Midbrain (tissue), 1 donor: ENCODE measurements at places on chromosomes 1 and 21.

GRCh38 chr1:219201656-219202055 is 28.0 kb downstream of the LYPLAL1 start:
- DNase-seq = no peak

- DNase-seq = no peak
These were observed 149.3 kb downstream of the HMGB4 start for GRCh38 chr1:34013136-34013535.

- DNase-seq = no peak
These were observed 46.8 kb downstream of the PTPRU start for GRCh38 chr1:29282924-29283803.

GRCh38 chr1:175133673-175134435 is 58.7 kb downstream of the KIAA0040 start:
- DNase-seq = no peak

- no peak for DNase-seq
These were observed 20.6 kb upstream of the FCGR2A start for GRCh38 chr1:161484613-161485012.

- peak; percentile 69 for DNase-seq
These were observed 17.2 kb upstream of the RLF start for GRCh38 chr1:40143891-40144575.

DNA sequence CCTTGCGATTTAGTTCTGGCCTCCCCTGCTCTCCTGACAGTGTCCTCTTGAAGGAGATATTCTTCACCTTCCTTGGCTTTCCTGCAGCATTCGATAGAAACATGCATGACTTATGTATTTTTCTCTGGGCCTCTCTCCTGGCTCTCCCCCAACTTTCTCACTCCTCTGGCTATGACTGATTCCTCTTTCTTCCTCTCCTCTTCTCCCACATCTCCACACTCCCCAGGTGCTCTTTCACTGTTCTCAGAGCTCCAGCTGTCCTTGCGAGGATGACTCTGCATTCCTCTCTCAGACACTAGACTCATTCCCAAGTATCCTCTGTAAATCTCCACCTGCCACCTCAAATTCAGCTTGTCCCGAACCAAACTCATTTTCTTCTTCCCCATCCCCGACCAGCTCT is 18.0 kb downstream of the LRRC42 start:
- no peak for DNase-seq

- DNase-seq = no peak
These were observed 55.7 kb downstream of the GIPC2 start for GRCh38 chr1:78101514-78101913.

- no peak for DNase-seq
These were observed 32.8 kb downstream of the EPRS1 start for GRCh38 chr1:220013497-220013896.

GRCh38 chr1:14539953-14540563 is 58.4 kb upstream of the KAZN start:
- DNase-seq = no peak

DNA sequence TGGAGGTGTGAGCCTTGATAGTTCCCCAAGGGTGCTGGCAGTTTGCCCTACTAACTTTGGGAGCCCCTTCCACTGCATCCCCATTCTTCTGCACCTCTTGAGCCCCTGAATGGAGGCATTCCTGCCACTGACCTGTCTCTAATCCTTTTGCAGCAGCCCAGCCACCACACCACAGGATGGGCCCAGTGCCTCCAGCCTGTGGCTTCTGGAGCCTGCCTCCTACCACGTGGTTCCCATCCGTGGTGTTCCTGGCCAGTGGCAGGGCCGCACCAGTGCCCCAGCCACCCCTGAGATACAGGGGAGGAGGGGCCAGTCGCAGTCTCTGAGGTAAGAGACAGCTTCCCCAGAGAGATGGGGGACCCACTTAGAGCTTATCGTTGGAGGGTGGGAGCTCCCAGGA is 14.4 kb downstream of the INAVA start:
- DNase-seq = no peak

GRCh38 chr1:25662061-25662460 is 45.5 kb downstream of the MAN1C1 start:
- no peak for DNase-seq

- no peak for DNase-seq
These were observed 2.1 kb upstream of the TMCO2 start for GRCh38 chr1:40245686-40246085.

- no peak for DNase-seq
These were observed 1.2 kb downstream of the ETV3 start for GRCh38 chr1:157137046-157137407.

DNA sequence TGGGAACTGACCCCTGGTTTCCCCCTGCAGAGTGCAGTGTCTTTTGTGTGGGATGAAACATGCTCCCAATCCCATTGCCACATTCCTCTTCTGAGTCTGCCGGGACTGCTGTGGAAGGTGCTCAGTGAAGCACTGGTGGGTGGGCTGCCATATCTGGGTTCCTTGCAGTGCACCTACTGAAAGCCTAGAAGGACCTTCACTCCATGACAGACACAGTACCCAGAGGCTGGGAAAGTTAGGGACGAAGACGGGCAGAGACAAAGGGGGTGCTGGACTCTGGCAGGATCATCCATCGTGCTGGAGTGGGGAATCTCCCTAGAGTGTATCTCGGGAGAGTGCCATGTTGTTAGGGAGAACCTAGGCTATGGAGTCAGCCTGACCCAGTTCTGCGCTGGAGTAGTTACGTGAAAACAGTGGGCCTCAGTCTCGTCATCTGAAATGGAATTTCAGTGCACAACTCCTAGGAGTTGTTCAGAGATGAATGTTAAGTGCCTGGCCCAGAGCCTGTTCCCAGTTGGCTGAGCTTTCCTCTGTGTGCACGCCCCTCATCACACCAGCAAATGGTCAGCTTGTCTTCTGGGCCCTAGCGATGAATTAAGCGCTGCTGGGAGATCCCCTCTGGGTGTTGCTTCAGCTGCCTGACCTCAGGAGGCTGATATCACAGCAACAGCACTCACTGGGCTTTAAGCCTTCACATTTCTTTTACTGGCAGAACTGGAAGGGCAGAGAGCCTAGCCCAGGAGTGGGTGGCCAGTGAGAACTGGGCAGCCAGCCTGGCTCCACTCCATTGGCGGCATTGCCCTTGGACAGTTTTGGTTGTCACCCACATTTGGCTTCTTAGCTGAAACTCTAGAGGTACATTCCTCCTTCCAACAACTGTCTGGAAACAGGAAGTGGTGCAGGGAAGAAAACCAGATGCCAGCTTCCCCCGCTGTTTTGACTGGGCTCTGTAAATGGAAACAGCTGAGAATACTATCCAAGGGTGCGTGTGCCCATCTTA is 479.8 kb upstream of the VAMP3 start:
- DNase-seq = peak; percentile 73

GRCh38 chr1:156980551-156980950 is 60.1 kb downstream of the LRRC71 start:
- no peak for DNase-seq

GRCh38 chr1:231676487-231676886 is 49.9 kb downstream of the DISC1 start:
- no peak for DNase-seq

GRCh38 chr1:85148524-85149250 is 52.1 kb downstream of the SYDE2 start:
- no peak for DNase-seq

- DNase-seq = no peak
These were observed 21.1 kb downstream of the MAN1A2 start for GRCh38 chr1:117388328-117388727.

DNA sequence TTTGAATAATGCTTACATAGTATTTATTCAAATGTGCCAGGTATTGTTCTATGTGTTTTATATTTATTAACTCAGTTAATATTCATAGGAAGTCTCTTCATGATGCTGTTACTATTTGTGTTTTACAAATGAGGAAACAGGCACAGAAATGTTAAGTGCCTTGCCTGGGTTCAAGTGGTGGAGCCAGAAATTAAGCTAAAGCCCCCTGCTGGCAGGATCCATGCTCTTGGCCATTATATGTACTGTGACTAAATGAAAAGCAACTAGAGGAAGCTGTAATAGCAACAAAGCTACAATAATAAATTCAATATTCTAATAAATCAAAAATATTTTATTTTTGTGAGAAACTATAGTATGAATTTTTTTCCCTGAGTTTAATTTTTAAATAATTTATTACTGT is 30.0 kb downstream of the IARS2 start:
- no peak for DNase-seq

DNA sequence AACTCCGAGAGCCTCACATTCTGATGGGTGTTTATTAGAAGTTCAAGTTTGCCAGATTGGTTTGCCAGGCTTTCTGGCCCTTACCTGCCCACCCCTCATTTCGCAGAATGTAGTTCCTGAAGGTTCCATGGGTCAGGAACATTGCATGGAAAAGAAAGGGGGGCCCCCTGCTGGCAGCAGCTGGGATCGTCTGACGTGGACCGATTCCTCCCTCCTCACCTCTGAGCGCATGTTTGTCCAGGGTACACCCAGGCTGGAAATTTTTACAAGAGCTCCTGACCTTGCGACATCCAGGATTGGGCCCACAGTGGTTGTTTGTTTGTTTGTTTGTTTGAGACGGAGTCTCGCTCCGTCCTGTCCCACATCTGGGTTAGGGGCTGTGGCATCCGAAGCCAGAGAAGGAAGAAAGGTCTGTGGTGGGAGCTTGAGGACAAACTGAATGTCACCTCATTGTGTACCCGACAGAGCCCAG is 126.0 kb upstream of the TMEM51 start:
- peak; percentile 70 for DNase-seq

DNA sequence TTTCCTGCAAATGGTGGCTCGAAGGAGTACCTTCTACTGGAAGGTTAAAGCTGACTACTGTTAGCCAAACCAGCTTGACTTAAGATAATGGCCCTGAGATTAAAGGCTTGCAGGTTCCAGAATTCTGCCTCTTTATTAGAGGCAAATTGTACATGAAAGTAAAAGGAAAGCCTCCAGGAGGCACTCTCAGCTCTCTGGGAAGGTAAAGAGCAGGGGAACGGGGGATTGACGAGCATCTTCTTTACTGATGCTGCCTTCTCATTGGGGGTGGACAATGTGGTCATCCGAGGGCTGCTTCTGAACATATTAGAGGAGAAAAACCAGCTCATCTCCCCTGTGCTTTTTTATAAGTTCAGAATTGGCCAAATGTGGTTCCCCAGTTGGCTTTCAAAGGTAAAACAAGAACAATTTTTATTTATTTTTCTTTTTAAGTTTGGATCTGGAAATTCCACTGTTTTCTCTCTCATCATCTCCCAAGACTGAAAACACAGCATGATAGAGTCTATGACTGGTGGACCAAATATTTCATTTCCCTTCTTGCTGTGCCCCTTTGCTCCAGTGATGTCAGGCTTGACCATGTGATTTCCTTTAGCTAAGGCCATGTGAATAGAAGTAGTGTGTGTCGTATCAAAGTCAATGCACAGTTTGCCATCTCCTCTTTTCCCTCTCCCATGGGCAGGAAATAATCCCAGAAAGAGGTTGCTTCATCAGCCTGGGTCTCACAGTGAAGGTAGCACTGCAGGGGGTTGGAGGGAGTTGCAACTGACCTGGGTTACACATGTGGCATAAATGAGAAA is 292.7 kb downstream of the PRDM2 start:
- DNase-seq = no peak

GRCh38 chr1:232019026-232019340 is 392.4 kb downstream of the DISC1 start:
- no peak for DNase-seq

DNA sequence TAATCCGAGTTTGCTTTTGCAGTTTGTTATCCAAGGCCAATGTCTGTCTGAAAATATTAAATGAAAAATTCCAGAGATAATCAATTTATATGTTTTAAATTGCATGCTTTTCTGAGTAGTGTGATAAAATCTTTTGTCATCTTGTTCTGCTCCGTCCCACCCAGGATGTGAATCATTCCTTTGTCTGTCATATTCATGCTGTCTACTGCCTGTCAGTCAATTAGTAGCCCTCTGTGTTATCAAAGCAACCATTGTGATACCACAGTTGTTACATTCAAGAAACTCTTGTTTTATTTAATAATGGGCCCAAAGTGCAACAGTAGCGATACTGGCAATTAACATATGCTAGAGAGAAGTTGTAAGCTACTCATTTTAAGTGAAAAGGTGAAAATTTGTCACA is 819.3 kb downstream of the BRINP3 start:
- peak; percentile 18 for DNase-seq

GRCh38 chr1:108124622-108125311 is 75.4 kb downstream of the SLC25A24 start:
- no peak for DNase-seq

GRCh38 chr1:112533029-112533428 is 24.3 kb downstream of the WNT2B start:
- DNase-seq = no peak

DNA sequence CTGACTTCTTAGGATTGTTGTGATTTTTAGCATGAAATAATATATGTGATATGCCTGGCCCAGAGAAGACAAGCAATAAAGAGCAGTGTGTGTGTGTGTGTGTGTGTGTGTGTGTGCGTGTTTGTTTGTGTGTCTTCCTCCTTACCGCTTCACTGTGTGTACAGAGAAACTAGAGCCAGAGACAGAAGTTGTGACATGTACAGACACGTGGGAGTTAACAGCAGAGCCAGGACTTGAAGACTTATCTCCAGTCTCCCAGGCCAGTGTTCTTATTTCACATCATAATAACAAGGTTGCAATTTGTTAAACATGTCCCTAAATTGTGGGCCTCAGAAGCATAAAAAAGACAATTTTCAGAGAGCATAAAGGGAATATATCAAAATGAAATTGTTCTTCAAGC is 192.0 kb upstream of the JUN start:
- no peak for DNase-seq

DNA sequence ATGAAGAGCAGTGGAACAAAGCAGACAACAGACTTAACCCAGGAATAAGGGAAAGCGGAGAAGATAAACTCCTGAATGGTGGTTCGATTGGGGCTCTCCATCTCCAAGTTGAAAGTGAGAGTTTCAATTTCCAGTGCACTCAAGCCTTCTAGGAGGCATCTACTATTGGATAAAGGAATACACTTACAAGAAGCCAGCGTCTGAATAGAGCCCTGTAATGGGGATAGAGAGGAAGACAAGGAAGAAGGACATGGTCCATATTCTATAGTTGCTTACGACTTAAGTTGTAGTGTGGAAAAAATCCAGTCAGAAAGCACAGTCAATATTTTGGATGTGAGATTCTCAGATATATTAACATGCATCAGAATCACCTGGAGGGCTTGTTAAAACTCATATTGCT is at the start of gene OR6K2:
OR6K2 (minus strand) TSS at position 101 of the 400 bp plus-strand sequence; CDS start at position 101, 0 bp downstream.
- DNase-seq = no peak

DNA sequence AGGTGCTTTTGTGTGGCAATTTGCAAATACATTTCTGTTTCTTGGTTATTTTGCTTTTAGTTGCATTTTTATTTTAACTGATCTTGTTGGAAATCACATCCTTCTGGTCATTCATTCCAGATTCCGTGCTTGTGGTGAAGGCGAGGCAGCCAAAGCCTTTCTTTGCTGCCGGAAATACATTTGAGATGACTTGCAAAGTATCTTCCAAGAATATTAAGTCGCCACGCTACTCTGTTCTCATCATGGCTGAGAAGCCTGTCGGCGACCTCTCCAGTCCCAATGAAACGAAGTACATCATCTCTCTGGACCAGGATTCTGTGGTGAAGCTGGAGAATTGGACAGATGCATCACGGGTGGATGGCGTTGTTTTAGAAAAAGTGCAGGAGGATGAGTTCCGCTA is 34.8 kb upstream of the CD101 start:
- DNase-seq = no peak
